Astrocyte of the cerebellum (primary cell): ENCODE measurements at places on chromosomes 3 and 15.

DNA sequence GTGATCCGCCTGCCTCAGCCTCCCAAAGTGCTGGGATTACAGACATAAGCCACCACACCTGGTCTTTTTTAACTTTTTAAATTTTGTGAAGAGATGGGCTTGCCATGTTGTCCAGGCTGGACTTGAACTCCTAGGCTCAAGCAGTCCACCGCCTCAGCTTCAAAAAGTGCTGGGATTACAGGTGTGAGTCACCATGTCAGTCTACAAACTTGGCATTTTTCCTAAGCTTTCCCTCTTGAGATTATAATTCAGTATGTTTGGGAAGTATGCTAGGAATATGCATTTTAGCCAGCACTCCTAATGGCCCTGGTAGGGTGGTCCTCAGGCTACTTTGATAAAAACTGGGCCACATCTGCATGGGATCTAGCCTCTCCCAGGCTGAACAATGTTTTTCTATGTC is 4.4 kb downstream of the WDR73 start:
- DNase-seq: no peak

DNA sequence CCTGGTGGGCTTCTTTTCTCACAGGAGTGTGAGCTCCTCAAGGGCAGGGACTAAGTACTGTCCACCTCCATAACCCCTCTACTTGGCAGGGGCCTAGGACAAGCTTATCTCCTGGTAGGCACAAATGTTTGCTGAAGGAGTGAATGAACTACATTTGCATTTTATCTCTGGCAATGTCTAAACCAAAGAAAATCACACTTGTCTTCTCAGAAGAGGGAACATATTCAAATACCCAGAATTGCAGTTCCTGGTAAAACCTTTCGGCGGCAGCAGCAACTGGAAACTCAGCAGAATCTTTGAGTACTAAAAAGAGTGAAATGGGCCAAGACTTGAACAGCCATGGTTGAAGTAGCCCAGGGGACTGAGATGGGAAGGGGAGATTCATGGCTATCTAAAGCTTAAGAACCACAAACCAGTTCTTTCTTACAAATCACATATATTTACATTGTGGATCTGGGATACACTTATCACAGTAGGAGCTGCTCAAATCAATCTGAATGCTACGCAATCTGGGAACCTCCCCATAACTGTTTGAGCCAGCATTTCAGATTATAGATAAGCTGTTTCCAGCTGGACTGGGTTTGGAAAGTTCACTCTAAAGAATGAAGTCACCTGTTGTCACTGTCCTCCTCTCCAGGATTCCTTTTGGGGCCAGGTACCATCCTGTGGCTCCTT is 18.7 kb upstream of the PTPN9 start:
- no peak for DNase-seq

DNA sequence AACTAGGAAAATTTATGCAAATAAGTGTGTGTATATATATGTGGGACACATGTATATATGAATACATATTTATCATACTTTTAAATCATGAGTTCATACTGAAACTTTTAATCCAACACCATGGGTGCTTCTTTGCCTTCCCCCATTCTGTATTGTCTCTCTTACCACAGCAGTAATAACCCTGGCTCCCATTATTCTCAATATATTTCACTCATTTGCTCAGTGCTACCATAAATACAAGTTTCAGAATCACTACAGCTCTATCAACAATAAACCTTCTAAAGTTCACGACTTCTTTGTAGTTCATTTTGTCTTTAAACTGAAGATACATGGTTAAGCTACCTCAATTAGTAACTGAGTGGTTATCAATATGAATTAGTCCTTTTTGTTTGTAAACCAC is 82.2 kb downstream of the PCCB start:
- DNase-seq: no peak

GRCh38 chr3:122146466-122146865 is 37.0 kb upstream of the CASR start:
- no peak for DNase-seq

DNA sequence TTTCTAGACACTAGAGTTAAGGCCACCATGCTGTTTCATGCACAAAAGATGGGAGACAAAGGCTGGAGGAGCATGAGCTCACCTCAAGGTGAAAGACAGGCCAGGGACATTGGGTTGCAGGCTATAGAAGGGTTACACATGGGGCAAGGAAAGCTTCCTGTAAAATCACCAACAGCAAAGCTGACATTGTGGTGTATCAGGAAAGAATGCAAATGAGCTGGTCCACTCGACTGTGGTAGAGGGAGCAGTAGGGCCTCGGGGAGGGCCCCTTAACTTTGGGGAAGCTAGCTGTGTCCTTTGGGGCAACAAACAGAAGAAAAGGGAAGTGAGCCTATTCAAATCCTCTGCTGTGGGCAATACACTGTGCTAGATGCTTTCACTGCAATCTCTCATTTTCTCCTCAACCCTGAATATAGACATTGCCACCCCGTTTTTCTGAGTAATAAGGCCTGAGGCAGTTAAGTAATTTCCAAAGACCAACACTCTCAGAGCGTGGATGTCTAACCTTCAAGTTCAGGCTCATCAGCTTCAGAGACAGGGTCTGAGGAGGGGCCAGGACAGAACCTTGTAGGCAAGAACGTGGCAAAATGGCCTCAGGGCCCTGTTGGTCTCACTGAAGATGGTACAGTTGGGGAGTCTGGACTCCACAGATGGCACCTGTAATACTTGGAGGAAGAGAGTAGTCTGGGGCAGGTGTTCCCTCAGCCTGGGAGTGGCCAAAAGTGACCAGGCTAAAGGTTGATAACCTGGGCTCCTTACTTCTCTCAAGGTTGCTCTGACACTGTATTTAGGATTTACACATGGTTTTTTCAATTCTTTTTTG is 24.1 kb downstream of the CX3CR1 start:
- DNase-seq: no peak

- DNase-seq: no peak
Observed at GRCh38 chr3:5565026-5565425, 377.5 kb downstream of the EDEM1 start.
